Activated T-helper 17 cell treated with anti-CD3 and anti-CD28 coated beads, Interleukin-2, amount 50 U/mL, for 72 hours (primary cell): ENCODE measurements at places on chromosomes 11 and 22. TPM values are rescaled to one million over a fixed set of nuclear protein-coding genes. Genes with fewer than 3 reads are reported as not detected.

DNA sequence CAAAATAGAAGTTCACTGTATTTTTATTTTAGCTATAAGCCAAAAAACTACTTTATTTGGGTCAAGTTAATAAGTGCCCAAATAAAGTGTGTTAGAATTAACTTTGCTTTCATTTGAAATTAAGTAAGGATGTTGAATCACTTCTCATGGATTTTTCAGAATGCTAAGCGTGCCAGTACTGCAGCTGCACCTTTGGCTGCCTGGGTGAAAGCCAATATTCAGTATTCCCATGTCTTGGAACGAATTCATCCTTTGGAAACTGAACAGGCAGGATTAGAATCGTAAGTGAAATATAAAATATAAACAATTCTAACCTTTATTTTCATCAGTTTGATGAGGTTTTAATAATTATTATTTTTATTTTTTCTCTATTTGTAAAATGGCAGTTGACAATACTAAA, 113.6 kb downstream of the DYNC2H1 start:
- no peak for ATAC-seq

The OR8H3 gene
- total RNA-seq: not detected

- no peak for ATAC-seq
These were observed 12.3 kb downstream of the TMEM216 start for GRCh38 chr11:61404641-61405040.

- no peak for ATAC-seq
These were observed 2.0 kb upstream of the GRIK4 start for GRCh38 chr11:120509346-120510053.

DNA sequence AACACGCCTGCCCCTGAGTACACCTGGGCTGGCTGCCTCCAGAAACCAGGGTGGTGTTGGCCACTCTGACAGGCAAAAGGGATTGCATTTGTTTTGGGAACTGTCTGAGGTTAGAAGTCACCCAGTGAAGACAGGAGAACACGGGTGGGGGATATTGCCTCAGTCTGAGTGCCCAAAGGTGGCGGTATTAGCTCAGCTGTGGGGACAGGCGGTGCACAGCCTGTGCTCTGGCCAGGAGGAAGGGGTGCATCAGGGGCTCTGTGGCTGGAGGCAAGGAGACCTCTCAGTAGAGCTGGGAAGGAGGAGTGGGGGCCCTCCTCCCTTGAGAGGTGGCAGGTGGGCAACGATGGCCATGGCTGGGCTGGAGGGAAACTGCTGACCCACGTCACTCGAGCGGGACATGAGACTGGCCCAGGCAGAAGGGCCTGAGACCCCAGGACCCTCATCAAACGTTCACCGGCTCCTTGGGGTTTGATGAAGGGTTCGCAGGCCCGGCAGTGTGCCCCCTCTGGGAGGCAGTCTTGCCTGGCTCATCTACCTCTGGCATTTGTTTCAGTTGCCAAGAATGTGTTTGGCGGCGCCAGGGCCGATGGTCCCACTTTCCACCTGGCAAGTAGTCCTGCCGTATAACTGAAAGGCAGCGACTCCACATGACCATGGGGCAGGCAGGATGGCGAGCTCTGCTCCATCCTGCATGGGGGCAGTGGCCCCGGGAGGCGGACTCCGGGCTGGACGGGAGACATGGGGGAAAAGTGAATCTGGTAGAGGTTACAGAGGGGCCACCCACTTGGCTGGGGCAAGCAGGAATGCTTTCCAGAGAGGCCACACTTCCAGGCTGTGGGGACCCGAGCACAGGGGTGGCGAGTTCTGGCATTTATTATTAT, 52.8 kb upstream of the SMIM38 start:
- ATAC-seq: no peak

The TREH gene
- not detected for total RNA-seq

The OR8U1 gene
- not detected for total RNA-seq

- ATAC-seq: no peak
These were observed 25.6 kb downstream of the HEPHL1 start for GRCh38 chr11:94046796-94047195.

The JAM3 gene
- total RNA-seq: 26.2 TPM

The ZNF74 gene
- total RNA-seq: 10.0 TPM
